ENCODE measurements at places on chromosomes 5 and 9.

DNA sequence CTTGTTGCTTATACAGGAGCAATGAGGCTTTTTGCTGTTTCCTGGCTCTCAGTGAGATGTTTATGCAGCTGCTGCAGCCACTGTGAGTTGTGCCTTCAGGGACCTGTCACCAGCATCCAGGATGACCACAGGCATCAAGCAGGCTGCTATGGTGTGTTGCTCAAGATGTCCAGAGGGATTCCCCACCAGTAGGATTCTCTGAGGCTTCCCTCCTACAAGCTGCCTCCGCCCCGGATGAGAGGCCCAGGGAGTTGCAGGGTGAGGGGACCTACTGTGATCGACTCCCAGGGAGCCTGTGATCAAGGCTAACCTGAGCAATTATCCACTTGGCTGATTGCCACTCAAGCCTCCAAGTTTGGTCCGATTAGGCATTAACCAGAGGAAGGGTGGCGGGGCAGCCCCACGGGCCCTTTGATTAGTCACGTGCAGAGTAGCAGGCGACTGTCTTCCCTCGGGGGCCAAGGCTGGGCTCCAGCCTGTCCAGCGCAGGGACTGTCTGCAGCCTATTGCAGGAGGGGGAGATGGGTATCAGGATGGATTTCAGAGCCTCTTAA lies 1.8 kb upstream of the FAT2 start:
- DNase-seq, result no peak

- no peak for DNase-seq
Measured at GRCh38 chr5:57937501-57938173, 455.0 kb upstream of the ACTBL2 start.

GRCh38 chr9:96379461-96379860 lies 4.0 kb downstream of the SLC35D2 start:
- no peak for DNase-seq

DNA sequence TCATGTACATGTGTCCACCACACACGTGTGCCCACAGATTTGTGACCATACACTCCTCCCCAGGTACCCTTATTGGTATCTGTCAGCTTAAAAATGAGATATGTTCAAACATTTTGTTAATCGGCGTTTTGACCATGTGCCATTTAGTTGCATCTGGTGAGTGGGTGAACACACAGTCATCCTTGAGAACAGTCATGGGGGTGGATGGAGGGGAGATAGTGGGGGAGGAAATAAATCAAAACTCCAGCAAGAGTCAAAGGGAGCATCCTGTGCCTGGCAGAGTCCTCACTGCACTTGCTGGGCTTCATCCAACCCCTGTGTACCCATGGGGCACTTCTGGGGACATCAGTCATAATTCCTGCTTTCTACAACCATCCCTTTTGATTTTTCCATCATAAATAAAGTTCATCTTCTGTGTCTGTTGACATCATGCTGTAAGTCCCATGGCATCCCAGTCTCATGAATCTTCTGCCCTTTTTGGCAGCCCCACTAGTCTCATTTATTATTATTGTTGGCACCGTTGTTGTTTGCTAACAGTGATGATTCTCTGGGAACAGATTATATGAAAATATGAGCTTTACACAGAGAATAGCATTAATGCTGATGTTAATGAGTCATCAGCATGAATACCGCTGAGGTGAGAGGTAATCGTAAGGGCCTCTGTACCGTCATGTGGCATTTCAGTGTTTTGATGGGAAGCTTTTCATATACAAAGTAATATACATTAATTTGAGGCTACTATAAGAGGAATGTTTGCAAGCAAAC lies 24.4 kb upstream of the CLK4 start:
- DNase-seq, result no peak

DNA sequence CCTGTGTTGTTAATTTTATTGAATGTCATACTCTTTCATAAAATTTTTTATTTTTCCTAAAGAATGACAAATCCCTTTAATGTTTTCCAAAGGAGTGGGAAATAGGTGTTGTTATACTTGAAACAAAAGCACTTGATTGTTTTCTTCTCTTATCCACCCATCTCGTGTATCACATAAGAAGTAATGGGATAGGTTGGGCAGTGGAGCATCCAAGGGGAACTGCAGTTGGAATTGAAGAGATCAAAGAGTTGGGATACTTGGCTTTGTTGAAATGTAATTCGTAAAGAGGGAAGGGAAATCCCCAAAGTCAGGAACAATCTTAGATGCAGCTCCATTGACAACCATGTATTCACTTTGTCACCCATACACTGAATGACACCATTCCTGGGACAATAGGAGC lies 148.0 kb downstream of the PCSK5 start:
- DNase-seq, result no peak

- no peak for DNase-seq
Measured at GRCh38 chr5:124056326-124056990, 544.5 kb downstream of the CSNK1G3 start.

GRCh38 chr5:69265931-69266330 lies 31.2 kb downstream of the CDK7 start:
- DNase-seq, result no peak

DNA sequence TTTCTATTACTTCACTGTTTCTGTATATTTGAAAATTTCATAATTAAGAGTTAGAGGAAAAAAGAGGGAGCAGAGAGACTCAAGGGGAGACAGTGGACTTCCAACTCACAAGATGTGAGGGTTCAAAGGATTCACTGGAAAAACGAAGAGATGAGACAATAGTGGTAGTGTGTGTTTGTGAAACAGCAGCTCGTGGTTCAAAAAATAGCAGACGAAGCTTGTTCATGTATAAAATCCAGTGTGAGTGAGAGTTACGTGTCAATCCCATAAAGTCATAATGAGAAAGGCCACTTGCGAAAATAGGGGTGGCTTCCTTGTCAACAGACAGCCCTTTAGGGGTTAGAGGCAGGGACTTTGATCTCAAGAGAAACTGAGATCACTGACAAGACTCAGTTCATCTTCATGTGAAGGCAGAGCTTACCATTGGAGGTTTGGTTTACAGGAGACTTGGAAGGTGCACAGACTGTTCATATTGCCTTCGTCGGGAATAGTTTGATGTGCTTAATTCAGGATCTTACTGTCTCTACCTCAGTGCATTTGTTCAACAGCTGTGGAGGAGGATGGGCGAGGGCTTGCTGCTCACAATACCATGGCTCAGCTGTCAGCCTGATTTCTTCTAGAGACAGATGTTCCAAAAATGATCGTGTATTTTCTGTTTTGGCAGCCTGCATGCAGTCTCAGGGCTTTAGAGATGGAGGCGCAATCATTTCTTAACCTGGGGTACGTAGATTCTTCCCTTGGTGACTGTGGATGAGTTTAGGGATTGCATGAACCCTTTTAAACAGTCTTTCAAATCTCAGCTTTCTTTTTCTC lies 105.7 kb upstream of the KLF9 start:
- no peak for DNase-seq

DNA sequence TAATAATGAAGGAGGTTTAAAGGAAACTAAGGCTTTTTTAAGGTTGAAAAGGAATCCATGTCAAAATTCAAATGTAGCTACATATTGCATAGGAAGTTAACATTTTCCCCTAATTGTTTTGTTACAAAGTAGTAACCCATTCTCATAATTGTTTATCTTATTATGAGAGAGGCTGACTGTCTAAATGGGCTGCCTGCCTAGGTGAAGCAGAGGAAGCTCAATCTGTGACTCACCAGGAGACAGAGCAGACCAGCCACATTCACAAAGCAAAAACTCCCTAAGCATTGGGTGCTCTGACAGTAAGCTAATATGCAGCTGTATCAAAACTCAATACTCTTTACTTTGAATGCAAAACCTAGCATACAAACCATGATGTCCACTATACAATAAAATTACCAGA lies 208.5 kb downstream of the ROR2 start:
- DNase-seq, result no peak

Data from SIG-M5 (cell line).